ENCODE measurements at places on chromosomes 6 and 20. TPM values are rescaled to one million over a fixed set of nuclear protein-coding genes. Genes with fewer than 3 reads are reported as not detected.

Gene DDX43
- total RNA-seq: 0.75 TPM

Gene C6orf58
- 0.09 TPM for total RNA-seq

Gene LINC00237
- not detected for total RNA-seq

Gene COX4I2
- not detected for total RNA-seq

Gene PLCB1
- total RNA-seq: 13.5 TPM

Gene FAM209B
- not detected for total RNA-seq

Gene BPIFA1
- not detected for total RNA-seq

DNA sequence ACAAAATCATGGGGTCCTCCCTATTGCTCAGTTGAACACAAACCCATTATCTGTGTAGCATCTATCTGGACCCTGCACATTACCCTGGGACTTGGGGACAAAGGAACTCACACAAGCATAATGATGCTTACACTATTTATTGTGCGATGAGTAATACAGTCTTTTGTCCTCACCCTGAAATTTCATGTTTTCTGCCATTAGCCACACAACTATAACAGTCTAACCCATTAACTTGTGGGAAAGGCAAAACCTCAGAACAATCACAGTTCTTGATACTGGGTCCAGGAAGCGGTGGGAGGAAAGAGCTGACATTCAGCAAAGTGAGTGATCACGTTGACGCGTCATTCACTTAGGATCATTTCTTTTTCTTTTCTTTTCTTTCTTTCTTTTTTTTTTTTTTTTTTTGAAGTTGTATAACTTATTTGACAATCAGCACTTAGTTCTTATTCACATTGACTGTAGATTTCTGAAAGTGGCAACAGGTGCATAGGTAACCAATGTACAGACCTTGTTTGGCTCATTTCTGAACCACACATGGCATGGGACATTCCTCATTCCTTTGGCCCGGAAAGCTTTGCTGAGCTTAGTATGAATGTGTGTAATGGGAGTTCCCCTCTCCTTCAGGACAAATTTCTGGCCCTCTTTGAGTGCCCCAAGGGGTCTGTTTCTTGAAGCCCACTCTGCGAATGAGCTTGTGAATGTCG lies 94.8 kb upstream of the CNKSR3 start:
- H3K27ac ChIP-seq: no peak overlapping the region
- no peaks in the 10 kb centered on the region for H3K36me3 ChIP-seq
- no peak for DNase-seq
- no peaks in the 10 kb centered on the region for H3K27me3 ChIP-seq
- H3K4me3 ChIP-seq: no peak overlapping the region

DNA sequence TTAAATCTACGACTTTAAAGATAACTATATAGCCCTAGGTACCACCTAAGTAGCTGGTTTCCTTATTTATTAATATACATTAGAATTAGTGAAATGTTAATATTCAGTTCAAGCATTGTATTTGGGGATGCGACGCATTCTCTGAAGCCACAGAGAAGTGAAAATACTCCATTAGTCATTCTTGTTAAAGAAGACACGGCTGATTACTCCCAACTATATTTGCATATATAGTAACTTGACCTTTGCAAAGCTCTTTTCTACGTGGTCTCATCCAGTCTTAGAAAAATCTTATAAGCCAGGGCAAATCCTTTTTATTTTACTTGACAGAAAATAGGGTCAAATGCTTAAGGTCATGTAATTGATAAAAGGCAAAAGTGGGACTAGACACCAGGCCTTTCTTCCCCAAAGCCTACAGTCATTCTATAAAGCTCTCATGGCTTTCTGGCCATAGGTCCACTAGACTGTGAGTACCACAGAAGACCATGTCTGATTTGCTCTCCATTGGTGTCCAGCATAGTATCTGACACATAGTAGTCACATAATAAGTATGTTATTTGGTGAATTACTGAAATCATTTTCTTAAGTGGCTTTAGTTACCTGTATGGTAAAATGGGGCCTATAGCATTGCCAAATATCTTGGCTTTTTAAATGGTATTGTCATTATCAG lies 11.3 kb downstream of the ZHX3 start:
- DNase-seq: no peak
- no peaks in the 10 kb centered on the region for H3K36me3 ChIP-seq
- no peak overlapping the region for H3K27ac ChIP-seq
- peaks cover 23% of the 10 kb centered on the region for H3K4me1 ChIP-seq
- no peak overlapping the region for H3K4me3 ChIP-seq
- no peaks in the 10 kb centered on the region for H3K27me3 ChIP-seq

DNA sequence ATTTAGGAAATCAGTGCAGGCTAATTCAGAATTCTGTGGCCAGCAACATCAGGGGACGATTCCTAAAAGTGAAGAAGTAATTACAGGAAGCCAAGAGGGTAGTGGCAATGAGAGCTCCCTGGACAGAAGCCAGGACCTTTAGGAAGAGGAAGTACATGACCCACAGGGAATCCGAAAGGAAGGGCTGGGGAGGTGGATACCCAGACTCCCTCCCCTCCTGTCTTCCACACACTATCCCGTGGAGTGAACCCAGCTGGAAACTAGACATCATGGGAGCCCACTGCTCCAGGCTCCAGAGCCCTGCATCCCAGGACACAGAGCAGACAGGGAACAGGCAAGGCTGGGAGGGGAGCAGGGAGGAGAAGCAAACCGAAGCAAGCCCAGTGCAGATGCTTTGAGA lies 83.0 kb downstream of the SNX5 start:
- H3K27ac ChIP-seq: peak overlapping the region; percentile 23
- peaks cover 20% of the 10 kb centered on the region for H3K4me1 ChIP-seq
- H3K36me3 ChIP-seq: no peaks in the 10 kb centered on the region
- DNase-seq: no peak
- no peak overlapping the region for H3K4me3 ChIP-seq

- no peaks in the 10 kb centered on the region for H3K4me1 ChIP-seq
- peaks cover 4% of the 10 kb centered on the region for H3K27me3 ChIP-seq
- H3K4me3 ChIP-seq: no peak overlapping the region
- no peak for DNase-seq
- H3K27ac ChIP-seq: no peak overlapping the region
These were observed 838.4 kb downstream of the TFAP2A start for GRCh38 chr6:9576521-9576920.

DNA sequence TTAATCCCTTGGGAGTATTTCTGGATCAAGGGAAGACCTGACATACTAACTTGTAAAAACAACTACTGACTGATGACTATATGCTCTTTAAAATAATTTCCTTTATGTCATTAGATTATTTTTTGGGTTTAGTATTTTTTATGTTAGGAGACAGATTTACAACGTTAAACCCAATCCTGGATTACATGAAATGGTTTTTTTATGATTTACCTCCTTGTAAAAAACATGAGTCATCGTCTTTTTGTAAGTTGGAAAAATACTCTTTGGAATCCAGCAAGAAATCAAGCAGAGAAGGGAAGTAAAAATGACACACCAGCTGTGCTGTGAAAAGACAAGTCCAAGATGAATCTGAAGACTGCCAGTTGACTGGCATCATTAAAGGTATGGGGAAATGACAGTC lies 6.7 kb downstream of the STK4 start:
- no peak overlapping the region for H3K27ac ChIP-seq
- peaks cover 7% of the 10 kb centered on the region for H3K4me1 ChIP-seq
- no peak for DNase-seq
- no peaks in the 10 kb centered on the region for H3K27me3 ChIP-seq

GRCh38 chr20:5848711-5849505 lies 98.7 kb downstream of the SHLD1 start:
- no peak for DNase-seq
- H3K36me3 ChIP-seq: no peaks in the 10 kb centered on the region
- no peak overlapping the region for H3K27ac ChIP-seq
- H3K27me3 ChIP-seq: no peaks in the 10 kb centered on the region

- no peaks in the 10 kb centered on the region for H3K36me3 ChIP-seq
- no peak for DNase-seq
- H3K27me3 ChIP-seq: no peaks in the 10 kb centered on the region
- no peaks in the 10 kb centered on the region for H3K4me1 ChIP-seq
- no peak overlapping the region for H3K4me3 ChIP-seq
- no peak overlapping the region for H3K27ac ChIP-seq
These were observed 179.4 kb downstream of the ASCC3 start for GRCh38 chr6:100701728-100702127.

DNA sequence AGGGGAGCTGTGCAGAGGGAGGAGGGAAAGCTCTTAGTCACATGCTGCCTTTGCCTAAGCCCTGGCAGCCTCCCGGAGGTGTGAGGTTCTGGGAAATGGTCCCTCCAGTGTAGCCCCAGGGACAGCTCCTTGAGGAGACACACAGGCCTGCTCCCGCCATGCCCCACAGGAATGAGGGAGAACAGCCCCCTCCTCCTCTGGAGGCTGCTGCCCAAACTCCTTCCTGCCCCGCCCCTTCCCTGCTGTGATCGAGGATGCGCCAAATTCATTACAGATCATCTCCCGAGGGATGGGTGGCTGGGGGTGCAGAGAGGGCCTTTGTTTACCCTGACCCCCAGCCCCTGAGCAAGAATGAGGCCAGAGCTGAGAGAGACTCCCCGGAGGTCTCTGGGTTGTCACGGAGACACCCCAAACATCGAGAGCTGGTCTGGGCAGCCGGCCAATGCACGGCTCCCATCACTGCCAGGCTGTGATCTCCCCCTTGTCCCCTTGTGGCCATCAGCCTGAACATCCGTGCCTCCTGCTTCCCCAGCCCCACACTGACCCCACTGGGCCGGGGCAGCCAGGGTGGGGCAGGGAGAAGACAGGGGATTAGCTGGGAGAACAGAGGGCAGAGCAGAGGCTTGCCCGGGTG lies 8.4 kb downstream of the CYP21A2 start:
- no peaks in the 10 kb centered on the region for H3K4me1 ChIP-seq
- H3K4me3 ChIP-seq: no peak overlapping the region
- H3K27ac ChIP-seq: no peak overlapping the region
- no peak for DNase-seq
- no peaks in the 10 kb centered on the region for H3K27me3 ChIP-seq

- DNase-seq: no peak
- no peak overlapping the region for H3K27ac ChIP-seq
- H3K4me3 ChIP-seq: no peak overlapping the region
- H3K27me3 ChIP-seq: no peaks in the 10 kb centered on the region
These were observed 28.7 kb downstream of the FKBP1A start for GRCh38 chr20:1364106-1364505.

DNA sequence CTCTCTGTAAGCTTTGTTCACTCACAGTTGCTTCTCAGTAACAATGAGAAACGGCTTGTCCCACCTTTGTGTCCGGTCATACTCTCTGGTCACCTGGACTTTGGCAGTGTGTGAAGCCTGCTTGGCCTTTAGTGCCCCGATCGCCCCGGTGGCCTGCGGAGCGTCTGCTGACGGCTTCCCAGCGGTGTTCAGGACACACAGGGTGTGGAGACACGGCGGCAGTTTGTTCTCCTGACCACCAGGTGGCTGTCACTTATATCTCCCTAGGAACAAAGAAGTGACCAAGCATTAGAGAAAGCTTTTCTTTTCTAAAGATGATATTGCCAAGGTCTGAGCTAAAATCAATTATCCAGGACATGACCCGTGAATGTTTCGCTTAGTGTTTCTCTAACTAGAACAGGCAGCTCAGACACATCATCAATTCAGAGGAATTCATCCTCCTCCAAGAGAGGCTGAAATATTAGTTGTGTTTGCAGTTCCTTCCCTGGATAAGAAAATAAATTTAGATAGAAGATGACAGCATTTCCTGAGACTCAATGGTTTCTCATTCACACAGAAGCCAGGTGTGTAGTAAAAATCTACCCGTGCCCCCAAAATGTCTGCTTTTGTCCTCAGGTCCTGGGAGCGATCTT lies 167.4 kb upstream of the THBS2 start:
- peaks cover 6% of the 10 kb centered on the region for H3K4me1 ChIP-seq
- DNase-seq: no peak
- H3K4me3 ChIP-seq: no peak overlapping the region

DNA sequence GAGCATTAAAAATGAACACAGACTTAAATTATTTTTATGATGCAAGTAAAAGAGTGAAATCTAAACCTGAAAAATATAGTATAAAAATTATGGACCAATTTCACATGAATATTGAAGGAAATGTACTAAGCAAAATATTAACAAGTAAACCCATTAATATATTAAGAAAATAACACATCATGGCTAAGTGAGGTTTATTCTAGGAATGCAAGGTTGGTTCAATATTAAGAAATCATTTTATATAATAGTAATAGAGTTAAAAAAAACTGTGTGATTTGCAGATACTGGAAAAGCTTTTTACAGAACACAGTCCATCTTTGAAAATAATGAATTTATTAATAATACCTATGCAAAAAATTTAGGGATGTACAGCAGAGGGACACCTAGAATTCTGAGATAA lies 20.9 kb downstream of the ZSCAN12 start:
- H3K36me3 ChIP-seq: no peaks in the 10 kb centered on the region
- peaks cover 7% of the 10 kb centered on the region for H3K4me1 ChIP-seq
- no peak overlapping the region for H3K4me3 ChIP-seq

DNA sequence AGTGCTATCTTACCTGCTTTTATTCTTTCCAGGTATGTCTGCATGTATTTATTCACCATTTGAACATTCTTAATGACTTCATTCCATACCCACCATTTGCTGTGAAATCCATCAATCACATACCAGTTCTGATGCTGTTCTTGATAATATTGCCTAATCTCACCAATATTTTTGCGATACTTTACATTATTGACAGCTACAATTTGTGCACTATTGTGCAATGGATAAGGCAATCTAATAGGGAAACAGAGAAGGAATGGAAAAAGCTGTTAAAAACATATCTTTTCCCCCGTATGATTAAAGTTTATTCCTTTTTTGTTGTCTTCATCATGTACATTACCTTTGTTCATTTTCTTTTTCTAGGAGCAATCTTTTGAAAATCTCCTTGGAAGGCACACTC lies 23.3 kb upstream of the ZBTB24 start:
- no peak overlapping the region for H3K27ac ChIP-seq
- DNase-seq: no peak
- H3K4me1 ChIP-seq: peaks cover 9% of the 10 kb centered on the region
- no peak overlapping the region for H3K4me3 ChIP-seq
- H3K36me3 ChIP-seq: no peaks in the 10 kb centered on the region

DNA sequence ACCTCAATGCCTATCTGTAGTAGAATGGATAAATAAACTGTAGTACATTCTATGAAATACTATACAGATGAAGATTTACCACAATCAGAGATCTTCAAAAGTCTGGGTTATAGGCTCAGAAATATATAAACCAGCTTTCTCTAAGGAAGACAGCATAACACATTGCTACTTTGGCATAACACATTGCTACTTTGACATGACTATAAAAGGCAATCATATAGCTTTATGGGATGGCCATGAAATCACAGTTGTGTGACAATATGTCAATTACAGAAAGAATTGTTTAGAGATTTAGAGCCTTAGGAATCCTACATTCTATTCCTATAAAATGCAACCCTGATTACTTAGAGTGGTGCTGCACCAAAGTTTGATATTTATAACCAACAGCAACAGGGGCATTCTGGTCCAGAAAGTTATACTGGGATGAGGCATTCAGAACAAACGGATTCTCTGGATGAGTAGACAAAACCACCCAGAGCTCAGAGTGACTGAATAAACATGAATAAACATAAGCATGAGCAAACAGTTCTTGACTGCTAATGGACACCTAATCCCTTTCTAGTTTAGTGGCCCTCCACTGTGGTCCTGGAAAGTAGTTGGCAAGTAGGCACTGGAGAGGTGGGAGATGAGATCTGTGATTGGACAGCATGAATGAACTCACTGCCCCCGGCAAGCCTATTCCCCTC lies 12.0 kb downstream of the TTI1 start:
- no peak overlapping the region for H3K27ac ChIP-seq
- DNase-seq: no peak
- no peaks in the 10 kb centered on the region for H3K27me3 ChIP-seq
- H3K36me3 ChIP-seq: peaks cover 5% of the 10 kb centered on the region
- H3K4me3 ChIP-seq: no peak overlapping the region

- no peak overlapping the region for H3K27ac ChIP-seq
- no peaks in the 10 kb centered on the region for H3K36me3 ChIP-seq
- H3K4me1 ChIP-seq: no peaks in the 10 kb centered on the region
- H3K4me3 ChIP-seq: no peak overlapping the region
- H3K27me3 ChIP-seq: no peaks in the 10 kb centered on the region
These were observed 15.0 kb upstream of the RSPO3 start for GRCh38 chr6:127103482-127103881.

All from liver (tissue), 10 donors.